ENCODE measurements at places on chromosomes 7 and 10.

GRCh38 chr10:75020168-75020567 lies 91.3 kb upstream of the SAMD8 start:
- DNase-seq: no peak

- no peak for DNase-seq
Measured at GRCh38 chr7:135692055-135692454, 29.7 kb downstream of the STMP1 start.

GRCh38 chr10:12051241-12051640 lies 8.6 kb upstream of the UPF2 start:
- no peak for DNase-seq

DNA sequence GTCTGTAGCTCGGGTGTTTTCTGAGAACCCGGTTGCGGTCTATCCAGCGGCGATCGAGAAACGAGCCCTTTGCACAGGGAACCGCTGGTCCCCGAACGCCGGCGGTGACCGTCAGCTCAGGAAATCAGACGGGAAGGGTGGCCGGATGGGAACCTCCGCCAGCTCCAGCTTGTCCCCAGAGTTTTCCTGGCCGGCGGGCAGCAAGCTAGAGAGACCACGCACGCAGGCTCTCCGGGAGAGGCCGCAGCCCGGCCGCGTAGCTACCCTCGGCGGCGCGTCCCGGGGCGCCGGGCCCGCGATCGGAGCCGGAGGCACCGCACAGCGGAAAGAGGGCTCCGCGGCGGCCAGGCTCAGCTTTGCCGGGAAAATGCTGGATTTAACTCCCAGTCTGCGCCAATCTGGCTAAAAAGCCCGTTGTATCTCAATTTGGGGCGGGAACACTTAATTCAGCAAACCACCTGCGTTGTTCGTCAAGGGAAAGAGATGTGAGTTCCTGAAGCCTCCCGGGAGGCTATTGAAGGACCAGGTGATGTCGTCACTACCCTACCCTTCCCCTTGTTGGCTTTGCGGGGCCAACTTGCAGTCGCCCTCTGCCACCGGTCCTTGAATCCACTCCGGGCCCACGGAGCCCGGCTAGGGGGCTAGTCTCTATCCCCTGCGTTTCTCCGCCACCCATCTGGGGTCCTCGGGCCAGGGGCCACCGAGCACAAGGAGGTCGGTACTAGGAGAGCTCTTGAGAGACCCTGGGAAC lies 859 bp upstream of the CH25H start:
- DNase-seq: no peak

DNA sequence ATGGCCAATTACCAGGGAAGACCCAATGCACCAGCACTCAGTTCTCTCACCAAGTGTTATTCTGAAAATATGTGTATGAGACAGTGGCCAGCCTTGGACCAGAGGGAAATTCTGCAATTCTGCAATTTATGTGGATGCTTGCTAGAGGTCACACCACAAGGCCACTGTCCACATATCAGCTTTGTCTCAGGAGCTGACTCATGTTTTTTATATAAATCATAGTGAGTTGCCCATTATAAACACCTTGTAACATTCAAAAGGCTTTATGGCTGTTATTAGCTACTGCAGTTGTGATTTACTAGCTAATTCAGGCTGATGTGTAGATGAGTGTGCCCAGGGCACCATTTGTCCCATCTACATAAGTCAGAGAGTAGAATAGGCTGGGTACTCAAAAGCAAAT lies 649.0 kb downstream of the LRMDA start:
- no peak for DNase-seq

DNA sequence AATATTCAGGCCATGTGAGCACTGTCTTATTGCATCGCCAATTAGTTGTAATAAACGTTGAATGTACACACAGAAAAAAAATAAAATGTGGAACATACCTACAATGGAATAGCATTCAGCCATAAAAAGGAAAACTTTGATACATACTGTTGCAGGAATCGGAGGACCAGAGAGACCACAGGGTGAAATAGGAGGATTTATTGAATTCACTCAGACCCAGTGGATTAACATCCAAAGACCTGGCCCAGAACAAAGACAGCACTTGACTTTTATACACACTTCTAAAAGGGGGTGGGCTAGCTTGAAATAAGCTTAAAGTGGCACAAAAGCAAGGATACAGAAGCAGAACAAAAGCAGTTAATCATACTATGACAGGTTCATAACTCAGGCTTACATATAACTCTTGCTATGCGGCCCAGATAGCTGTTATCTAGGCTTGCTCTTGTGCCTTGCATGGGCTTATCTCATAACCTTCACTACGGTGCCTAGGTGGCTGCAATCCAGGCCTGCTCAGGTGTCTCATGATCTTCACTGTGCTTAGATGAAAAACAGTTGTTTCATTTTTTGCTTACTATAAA lies 292.2 kb upstream of the TAC1 start:
- DNase-seq: no peak

DNA sequence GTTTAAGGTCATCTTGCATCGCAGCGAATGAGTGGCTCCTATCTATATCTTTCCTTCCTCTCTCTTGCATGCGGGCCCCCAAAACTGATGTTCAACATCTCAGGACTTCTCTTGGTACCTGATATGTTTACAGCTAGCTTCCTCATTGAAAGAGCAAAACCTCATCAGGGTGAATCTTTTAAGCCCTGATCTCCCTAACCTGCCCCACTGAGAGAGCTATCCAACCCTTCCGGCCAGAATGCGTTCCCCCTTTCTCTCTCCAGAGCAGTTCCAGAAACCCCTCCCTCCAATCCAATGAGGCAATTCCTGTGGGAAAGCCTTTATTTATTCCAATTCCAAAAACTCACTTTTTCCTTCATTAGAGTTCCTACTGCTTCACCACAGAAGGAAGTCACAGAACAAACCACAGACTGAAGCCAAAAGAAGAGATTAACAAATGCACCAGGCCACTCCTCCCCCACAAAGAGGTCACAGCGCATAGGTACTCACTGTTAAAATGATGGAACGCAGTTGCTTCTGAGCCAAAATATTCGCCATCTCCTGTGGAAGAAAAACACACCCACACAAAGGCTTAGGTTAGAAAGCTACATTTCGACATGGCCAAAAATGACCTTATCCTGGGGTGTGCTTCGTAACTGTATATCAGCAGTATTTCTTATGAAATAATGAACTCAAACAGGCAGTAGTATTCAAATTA lies 232.4 kb downstream of the ELMO1 start:
- DNase-seq: no peak

GRCh38 chr7:133081599-133082389 lies at the start of gene CHCHD3:
TSS of gene CHCHD3 (minus strand) at chr7:133082090. CDS start at chr7:133081937, 153 bp downstream.
- peak; percentile 95 for DNase-seq

- no peak for DNase-seq
Measured at GRCh38 chr10:65769828-65770227, 1156.0 kb upstream of the LRRTM3 start.

- DNase-seq: no peak
Measured at GRCh38 chr7:16638282-16639280, 7.0 kb downstream of the ANKMY2 start.

- no peak for DNase-seq
Measured at GRCh38 chr7:2266911-2267310, 24.9 kb downstream of the NUDT1 start.

DNA sequence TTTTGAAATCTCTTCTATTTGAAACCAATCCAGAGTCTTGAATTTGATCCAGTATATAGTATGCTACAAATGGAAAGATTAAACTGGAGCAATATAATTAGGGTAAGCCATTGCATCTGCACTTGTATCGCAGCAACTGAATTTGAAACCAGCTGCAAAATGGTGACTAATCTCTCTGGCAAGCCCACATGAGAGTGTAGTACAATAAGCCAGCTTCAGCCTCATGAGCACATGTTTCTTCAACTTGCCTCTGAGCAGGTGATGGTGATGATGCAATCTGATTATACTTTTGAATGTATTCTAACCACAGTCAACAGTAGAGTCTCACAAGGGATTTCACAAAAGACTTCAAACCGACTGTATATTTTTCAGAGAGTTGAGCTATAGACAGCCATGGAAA lies 829 bp upstream of the RPA3 start:
- peak; percentile 21 for DNase-seq

- DNase-seq: no peak
Measured at GRCh38 chr10:51683031-51683691, 16.2 kb downstream of the CSTF2T start.
